Activated naive CD4-positive, alpha-beta T cell treated with Interleukin-2 at 50 U/mL for 16 hours (primary cell): ENCODE measurements at places on chromosomes 11 and 22.

DNA sequence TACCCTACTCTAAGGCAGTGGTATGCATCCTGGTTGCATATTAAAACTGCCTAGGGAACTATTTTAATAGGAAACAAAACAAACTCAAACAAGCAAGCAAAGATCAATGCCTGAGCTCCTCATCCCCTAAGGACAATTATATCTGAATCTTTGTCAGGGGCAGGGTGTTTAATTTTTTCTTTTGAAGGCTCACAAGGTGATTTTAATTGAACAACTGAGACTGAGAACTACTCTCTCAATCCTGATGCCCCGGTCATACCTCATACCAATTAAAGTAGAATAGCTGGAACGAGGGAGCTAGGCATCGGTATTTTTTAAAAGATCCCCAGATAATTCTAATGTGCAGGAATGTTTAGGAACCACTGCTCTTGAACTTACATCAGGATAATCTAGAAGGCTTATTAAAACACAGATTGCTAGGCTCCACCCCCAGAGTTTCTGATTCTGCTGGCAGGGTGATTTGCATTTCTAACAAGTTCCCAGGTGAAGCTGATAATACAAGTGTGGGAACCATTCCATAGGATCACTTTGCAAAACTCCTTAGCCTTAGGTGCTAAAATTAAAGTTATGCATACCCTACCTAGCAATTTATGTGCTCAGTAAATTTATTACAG lies 416.5 kb downstream of the GUCY1A2 start:
- DNase-seq, result no peak

GRCh38 chr11:113014262-113015097 lies 53.3 kb downstream of the NCAM1 start:
- no peak for DNase-seq

- DNase-seq, result no peak
These were observed 118.0 kb upstream of the IGLL5 start for GRCh38 chr22:22769434-22770279.

DNA sequence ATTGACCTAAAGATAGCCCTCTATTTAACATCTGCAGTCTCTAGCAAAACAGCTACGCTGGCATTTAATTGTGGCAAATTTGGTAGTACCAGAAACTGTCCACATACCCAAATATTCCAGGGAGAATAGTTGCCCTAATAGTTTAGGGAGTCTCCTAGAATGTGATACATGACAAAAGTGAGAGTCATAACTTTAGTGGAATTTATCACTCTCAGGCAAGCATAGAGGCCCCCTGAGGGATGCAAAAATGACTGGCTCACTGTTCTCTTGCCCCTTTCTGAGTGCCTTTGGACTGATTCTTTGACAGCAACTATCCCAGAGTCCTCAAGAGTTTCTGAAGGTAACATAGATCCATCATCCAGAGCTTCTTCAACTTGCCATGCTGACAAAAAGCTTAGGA lies 2.3 kb upstream of the OR51B4 start:
- DNase-seq, result no peak

DNA sequence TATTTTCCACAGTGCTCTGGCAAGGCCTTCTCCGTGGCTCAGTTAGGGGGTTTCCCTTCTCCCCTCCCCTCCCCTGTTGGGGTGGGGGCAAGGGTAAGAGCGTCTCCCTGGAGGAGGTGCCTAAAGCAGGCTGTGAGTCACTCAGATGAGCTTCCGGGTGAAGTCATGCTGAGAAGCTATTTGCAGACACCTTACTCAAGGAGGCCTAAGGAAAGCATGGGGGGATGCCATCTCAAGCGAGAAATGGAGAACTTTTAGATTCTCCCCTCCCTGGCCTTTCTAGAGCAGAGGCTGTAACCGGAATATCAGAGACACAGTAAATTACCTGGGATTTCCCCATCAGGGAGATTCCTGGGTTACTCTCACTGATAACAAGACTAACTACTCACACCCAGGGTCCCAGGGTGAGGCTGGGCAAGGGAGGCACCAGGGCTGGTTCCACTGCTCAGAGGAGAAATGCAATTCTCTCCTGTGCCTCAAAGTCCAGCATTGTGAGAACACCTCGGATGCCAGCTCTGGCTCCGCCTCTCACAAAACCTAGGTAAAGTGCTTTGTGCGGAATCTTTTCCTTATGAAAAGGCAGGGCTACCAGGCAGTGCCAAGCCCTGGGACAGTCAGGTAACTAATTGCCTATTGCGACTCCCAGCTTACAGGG lies 123.6 kb downstream of the ABTB2 start:
- DNase-seq, result peak; percentile 81

DNA sequence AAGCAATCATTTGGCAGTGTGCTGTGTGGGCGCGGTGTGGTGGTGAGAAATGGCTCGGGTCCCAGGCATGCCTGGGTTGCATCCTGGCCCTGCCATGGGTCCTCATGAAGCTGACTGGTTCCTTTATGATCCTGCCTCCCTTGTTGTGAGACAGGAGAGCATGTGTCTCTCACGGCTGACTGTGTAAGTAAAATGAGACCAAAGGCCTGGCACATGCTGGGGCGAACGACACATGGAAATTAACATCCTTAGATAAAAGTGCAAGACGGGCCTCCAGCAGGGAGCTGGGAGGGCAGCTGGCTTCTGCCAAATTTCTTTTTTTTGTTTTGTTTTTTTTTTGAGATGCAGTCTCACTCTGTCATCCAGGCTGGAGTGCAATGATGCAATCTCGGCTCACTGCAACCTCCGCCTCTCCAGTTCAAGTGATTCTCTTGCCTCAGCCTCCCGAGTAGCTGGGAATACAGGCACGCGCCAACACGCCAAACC lies 9.4 kb upstream of the FBLN1 start:
- DNase-seq, result no peak

- DNase-seq, result no peak
These were observed 36.3 kb upstream of the PPARA start for GRCh38 chr22:46113910-46114517.

DNA sequence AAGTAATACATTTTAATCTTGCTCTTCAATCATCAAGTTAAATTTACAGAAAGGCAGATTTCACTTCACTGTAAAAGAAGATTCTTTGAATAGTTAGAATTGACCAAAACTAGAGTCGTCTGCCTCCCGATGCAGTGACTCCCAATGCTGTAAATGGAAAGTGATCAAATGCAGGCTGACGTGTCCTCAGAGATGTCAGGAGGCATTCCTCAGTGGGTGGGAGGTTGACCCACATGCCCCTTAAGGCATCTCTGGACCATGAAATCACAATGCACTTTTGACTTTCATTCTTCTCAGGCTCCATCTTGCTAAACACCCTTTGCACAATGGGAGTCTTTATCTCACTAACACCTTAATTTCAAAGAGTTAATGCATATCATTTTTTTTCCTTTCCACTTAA lies 19.0 kb upstream of the CECR2 start:
- no peak for DNase-seq

DNA sequence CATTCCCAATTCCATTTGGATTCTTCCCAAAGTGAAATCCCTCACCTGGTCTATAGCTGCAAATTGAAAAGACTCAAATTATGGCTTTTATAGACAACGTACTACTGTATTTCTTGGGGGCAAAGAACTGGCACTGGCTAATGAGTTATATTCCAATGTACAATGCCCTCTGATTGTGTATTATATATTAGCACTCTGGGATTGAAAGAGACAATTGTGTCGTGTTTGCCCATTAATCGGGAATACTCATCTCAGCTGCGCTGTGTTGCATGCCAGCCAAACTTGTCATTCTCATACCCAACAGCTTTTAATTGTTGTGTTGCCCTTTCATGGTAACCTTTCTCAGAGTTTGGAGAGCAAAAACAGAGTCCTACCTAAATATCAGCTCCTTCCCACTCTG lies 55.0 kb upstream of the ZBTB44 start:
- DNase-seq, result no peak

DNA sequence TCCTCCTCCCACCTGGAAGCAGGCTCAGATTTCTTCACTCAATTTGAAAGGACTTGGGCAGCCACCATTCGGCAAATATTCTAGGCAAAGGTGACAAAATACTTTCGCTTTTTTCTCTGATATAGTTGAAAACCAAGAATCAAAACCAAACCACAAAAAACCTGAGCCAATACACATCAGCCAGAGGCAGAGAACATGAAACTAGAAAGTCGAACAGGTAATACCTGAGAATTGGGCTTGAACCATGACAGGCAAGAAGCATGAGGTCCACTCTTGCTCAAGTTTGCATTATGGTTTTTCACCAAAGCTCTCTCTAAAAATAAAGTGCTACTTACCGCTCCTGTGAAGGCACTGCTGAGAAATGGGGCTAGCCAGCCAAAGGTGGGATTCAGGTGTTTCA lies 26.2 kb upstream of the LDLRAD3 start:
- DNase-seq, result no peak

- DNase-seq, result no peak
These were observed 27.4 kb downstream of the POU2F3 start for GRCh38 chr11:120267319-120267718.

GRCh38 chr22:23762842-23763578 lies at the start of gene C22orf15:
Gene C22orf15 (plus strand): TSS chr22:23762990. CDS start chr22:23763307, 317 bp downstream.
- no peak for DNase-seq

DNA sequence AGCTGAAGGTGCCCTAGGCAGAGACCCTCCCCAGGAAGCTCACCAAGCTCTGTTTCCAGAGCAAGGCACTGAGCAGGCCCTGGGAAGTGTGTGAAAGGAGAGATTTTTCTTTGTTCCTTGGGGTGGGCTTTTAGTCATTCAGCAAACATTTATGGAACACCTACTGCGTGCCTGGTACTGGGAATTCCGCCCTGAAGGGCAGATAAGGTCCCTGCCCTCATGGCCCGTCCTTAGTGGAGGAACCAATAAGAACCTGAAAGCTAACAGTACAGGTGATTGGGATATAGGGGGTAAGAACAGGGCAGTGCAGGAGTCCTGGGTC lies 3.9 kb downstream of the TMEM134 start:
- DNase-seq, result no peak

DNA sequence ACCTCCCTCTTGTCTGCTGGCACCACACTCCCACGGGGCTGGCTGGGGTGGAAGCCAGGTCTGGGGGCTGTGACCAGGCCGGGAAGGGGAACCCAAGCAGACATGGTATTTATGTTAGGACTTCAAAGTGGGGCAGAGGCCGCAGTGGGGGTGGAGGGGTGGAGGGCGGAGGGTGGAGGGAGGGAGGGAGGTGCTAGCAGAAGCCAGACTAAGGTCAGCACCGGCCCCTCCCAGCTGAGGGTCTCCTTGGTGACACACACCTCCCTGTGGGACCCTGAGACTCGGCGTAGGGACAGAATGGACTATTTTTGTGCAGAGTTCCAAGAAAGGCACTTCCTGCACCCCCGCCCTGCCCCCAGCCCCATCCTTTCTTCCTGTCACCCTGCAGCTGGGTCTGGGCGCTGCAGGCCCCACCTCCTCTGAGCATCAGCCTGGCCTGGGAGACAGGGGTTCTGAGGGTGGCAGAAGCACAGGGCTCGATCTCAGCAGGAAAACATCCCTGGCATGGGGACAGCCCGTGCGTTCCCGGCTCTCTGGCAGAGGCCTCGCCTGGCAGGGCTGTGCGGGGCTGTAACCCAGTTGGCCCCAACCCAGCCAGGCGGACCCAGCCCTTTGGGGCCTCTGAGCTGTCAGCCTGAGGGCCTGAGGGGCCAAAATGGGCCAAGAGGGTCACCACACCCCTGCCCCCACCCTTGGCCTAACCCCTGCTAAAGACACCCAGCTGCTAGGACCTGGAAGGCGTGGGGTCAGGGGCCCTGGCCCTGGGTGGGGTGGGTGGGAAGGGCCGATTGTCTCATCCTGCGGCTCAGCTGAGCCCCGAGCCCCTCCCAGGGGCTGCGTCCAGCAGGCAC lies 9.6 kb upstream of the CD248 start:
- no peak for DNase-seq

DNA sequence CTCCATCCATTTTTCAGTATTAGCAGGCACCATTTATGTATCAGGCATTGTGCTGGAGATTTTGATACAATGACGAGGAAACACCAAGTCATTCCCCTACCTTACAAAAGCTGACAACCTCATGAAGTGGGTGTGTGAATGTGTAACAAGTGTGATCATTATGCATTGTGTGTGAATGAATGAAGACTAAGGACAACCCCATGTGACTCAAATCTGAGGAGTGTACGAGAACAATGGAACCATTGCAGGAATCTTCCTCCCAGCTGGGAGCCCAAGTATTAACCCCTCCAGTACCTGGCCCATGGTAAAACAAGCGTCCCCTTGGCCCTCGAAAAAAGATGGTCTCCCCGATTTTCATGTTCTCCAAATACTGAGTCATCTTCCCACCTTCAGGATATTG lies 4.4 kb downstream of the CYB5R2 start:
- DNase-seq, result no peak

DNA sequence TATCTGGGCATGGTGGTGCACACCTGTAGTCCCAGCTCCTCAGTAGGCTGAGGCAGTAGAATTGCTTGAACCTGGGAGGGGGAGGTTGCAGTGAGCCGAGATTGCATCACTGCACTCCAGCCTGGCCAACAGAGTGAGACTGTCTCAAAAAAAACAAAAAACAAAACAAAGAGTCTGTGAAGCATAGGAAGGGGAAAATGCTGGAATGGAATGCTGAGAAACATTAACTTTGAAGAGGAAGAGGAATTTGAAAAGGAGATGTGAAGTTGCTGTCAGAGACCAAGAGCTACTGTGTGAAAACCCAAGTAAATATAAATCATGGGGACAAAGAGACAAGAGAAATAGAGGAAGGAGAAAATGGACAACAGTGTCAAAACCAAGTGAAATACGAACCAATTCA lies 455.1 kb upstream of the ARHGAP42 start:
- DNase-seq, result no peak

DNA sequence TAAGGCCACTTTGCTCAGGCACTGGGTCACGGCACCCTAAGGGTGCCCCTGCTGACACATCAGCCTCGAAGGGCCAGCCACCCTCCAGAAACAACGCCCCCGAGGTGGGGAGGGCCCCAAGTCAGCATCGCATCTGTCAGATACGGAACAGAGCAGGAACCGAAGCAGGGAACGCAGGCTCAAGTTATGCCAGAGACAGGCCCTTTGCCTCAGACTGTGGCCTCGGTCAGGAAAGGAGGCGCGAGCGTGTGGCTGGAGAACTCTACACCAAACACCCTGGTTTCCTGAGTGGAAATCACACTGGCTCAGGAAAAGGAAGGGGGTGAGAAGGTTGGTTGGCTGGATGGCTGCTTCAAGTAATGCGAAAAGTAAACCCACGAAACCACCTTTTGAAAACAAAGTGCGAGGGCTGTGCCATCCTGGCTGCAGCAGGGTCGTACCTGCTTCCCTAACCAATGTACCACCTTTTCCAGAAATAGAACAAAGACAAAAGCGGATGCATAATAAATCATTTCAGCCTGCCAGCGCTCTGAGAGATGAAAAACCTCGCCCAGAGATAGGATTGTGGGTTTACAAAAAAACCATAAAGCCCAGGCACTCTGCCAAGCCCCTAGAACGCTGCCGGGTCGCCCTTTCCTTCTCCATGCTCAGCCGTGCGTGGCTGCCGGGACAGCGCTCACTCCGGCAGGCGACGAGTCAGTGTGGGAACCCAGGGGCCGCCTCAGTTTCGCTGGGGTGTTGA lies 38.6 kb downstream of the TRMU start:
- DNase-seq, result peak; percentile 20

DNA sequence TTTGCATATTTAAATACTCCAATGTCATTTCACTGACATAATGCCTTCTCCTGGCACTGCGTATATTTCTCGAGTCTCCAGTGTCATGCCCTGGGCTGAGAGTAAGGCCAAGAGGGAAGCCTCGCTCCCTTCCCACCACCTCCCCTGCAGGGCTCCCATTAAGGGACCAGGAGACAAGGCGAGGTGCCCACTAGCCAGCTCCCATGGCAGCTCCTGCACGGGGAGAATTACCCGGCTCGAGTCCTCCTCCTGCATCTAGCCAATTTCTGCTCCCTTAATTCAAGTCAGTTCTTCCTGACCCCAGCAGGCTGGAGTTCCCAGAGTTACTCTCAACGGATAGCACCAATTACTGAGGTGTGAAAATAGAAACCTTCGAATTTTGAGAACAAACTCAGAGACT lies 31.9 kb downstream of the OPCML start:
- no peak for DNase-seq

GRCh38 chr22:28044546-28045173 lies 125.6 kb upstream of the PITPNB start:
- no peak for DNase-seq
